ENCODE measurements at places on chromosomes 13 and 19. TPM values are rescaled to one million over a fixed set of nuclear protein-coding genes. Genes with fewer than 3 reads are reported as not detected.
A peak's percentile ranks its signal among the peaks of the same experiment; 100 is the strongest.

DNA sequence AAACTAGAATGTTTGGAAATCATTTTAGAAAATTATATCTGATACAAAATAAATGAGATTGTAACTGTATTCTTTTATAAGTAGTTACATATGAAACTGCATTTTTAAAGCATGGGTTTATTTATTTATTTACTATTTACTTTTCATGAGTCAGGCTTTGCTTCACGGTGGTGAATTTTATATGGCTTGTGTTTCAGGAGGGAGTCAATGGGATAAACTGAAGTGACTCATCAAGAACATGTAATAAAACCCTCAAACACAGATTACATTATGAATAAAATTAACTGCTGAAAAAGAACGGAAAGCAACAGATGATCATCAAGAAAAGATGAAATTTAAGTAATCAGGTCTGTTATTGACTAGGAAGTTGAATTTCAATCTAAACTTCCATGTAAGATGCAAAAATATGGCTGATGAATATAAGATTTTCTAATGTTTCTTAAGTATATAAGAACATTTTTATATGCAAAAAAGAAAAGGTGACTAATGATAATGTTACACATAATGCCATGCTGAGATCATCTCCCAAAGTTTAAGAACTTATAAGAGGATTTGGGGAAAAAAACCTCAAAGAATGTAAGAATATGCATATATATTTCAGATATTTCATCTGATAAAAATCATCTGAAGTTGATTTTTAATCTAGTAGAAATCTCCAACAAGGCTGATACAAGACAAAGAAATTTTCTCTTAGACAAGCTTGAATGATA lies 383.6 kb downstream of the SLITRK1 start:
- no peaks in the 10 kb centered on the region for H3K27me3 ChIP-seq
- H3K36me3 ChIP-seq, result no peaks in the 10 kb centered on the region
- no peak overlapping the region for H3K27ac ChIP-seq
- no peak overlapping the region for H3K4me3 ChIP-seq
- H3K4me1 ChIP-seq, result no peaks in the 10 kb centered on the region
- DNase-seq, result no peak

- no peaks in the 10 kb centered on the region for H3K27me3 ChIP-seq
- H3K27ac ChIP-seq, result no peak overlapping the region
- H3K4me3 ChIP-seq, result no peak overlapping the region
- no peak for DNase-seq
- no peaks in the 10 kb centered on the region for H3K4me1 ChIP-seq
Observed at GRCh38 chr13:48500652-48501197, 32.2 kb downstream of the RCBTB2 start.

GRCh38 chr19:58566989-58567388 lies 6.1 kb downstream of the MZF1 start:
- peaks cover 52% of the 10 kb centered on the region for H3K36me3 ChIP-seq
- H3K27me3 ChIP-seq, result no peaks in the 10 kb centered on the region
- DNase-seq, result no peak
- H3K4me1 ChIP-seq, result peaks cover 19% of the 10 kb centered on the region

DNA sequence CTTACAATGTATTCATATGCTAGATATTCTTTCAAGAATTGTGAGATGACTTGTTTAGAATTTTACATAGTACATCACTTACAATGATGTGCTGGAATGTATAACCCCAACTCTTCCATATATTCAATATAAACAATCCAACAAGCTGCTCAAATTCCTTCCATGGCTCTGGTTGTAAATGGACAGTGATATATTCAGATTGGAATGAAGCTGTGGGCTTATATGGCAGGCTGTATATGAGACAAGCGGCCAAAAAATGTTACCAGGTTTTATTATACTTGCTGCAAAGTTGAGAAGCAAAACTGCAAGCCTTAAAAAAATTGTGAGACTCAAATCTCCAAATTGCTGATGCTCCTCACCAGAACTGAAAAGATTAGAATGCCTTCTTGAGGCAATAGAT lies 83.6 kb upstream of the KLF12 start:
- no peaks in the 10 kb centered on the region for H3K36me3 ChIP-seq
- H3K27me3 ChIP-seq, result no peaks in the 10 kb centered on the region
- H3K27ac ChIP-seq, result no peak overlapping the region
- H3K4me3 ChIP-seq, result no peak overlapping the region

- H3K4me1 ChIP-seq, result peaks cover 22% of the 10 kb centered on the region
- H3K36me3 ChIP-seq, result peaks cover 17% of the 10 kb centered on the region
- H3K4me3 ChIP-seq, result no peak overlapping the region
- no peaks in the 10 kb centered on the region for H3K27me3 ChIP-seq
- no peak overlapping the region for H3K27ac ChIP-seq
Observed at GRCh38 chr19:5155586-5156210, 184.9 kb downstream of the PTPRS start.

DNA sequence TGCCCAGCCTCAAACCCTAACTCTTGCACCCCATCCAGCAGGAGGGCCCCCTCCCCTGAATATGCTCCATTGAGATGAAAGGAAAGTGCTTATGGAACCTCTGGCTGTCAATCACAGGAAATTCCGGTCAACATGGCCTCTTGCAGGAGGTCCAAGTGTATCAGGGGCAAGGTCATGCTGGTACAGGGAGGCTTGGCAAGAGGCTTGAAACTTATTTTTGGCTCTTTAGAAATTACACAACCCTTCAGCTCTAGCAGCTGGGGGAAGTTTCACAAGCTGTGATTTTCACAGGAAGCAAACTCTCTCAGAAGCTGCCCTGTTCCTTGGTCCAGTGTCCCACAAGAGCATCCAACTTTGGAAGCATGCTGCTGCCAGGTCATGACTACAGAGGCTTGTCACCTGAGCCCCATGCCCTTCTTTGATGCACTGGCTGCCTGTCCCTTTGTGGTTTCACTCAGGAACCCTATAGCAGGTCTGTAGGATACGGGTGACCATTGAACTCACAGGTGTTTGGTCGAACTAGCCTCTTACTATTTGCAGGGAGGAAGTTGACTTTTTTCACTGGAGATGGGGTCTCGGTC lies 8.4 kb downstream of the ASF1B start:
- H3K4me3 ChIP-seq, result no peak overlapping the region
- no peaks in the 10 kb centered on the region for H3K36me3 ChIP-seq
- no peaks in the 10 kb centered on the region for H3K27me3 ChIP-seq
- peak; percentile 82 for DNase-seq

DNA sequence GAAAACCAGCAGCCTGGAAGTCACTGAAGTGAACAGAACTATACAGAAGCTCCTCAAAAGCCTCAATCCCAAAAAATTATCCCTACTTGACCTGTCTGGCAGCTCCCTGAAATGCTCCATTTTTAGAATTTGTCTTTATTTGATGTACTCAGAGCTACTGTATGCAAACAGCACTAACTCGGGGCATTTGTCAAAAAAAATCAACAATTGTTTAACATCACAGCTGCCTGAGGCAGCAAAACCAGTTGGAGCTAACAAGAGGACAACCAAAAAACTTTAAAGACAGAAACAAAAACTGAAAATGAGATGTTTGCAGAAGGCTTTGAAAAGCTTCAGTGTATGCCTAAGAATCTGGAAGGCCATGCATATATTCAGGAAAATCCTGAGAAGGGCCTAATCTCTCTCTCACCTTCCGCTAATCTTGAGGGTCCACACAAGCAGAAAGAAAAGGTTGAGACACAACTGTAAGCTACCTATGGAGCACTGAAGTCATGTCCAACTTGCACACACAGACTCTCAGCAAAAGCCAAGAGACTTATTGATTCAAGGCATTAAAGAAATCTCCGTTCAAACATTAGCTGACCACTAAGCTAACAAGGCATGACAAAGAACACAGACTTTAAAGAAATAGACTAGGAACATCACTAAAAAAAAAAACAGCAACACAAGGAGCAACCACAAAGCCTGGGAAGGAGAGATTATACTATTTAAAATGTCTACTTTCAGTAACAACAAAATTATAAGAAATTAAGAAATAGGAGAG lies 16.1 kb downstream of the VWA8 start:
- no peak overlapping the region for H3K27ac ChIP-seq
- H3K36me3 ChIP-seq, result no peaks in the 10 kb centered on the region
- no peaks in the 10 kb centered on the region for H3K27me3 ChIP-seq

DNA sequence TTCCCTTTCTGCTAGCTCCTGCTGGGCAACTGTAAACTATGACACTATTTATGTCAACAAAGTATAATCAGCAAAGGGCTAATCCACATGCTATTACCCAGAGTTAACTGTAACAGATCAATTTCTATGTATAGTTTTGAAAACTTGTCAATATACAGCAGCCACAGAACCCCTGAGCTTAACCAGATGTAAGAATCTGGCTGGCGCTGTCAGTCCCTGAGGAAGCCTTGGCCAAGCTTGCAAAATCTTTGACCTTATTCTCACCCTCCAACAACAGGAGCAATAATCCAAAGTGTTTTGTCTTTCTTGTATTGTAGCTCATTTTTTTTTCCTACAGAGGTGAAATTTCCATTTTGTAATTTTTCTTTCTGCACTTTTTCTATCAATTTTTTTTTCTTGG lies 1230.1 kb upstream of the SLC10A2 start:
- no peak overlapping the region for H3K4me3 ChIP-seq
- H3K27ac ChIP-seq, result no peak overlapping the region
- no peaks in the 10 kb centered on the region for H3K27me3 ChIP-seq

GRCh38 chr13:41231025-41231677 lies 32.2 kb downstream of the MTRF1 start:
- no peaks in the 10 kb centered on the region for H3K27me3 ChIP-seq
- no peak overlapping the region for H3K27ac ChIP-seq
- DNase-seq, result no peak
- no peaks in the 10 kb centered on the region for H3K4me1 ChIP-seq
- no peak overlapping the region for H3K4me3 ChIP-seq

SIX5 gene
- 9.6 TPM for total RNA-seq

ZNF558 gene
- 14.4 TPM for total RNA-seq

OR7A5 gene
- not detected for total RNA-seq

CBY2 gene
- total RNA-seq, result not detected

CTXN1 gene
- total RNA-seq, result not detected

PRTN3 gene
- 0.22 TPM for total RNA-seq

ZNF83 gene
- 3.9 TPM for total RNA-seq

HPN gene
- 2.5 TPM for total RNA-seq

ZSCAN1 gene
- total RNA-seq, result not detected

S1PR4 gene
- 0.64 TPM for total RNA-seq

Data from psoas muscle (tissue), 8 donors.